ENCODE measurements at places on chromosomes 1 and 21.

- H3K27me3 ChIP-seq: no peaks in the 10 kb centered on the region
- DNase-seq: no peak
- H3K27ac ChIP-seq: no peak overlapping the region
- H3K36me3 ChIP-seq: no peaks in the 10 kb centered on the region
- H3K4me3 ChIP-seq: no peak overlapping the region
Measured at GRCh38 chr1:162218546-162218945, 149.1 kb downstream of the NOS1AP start.

DNA sequence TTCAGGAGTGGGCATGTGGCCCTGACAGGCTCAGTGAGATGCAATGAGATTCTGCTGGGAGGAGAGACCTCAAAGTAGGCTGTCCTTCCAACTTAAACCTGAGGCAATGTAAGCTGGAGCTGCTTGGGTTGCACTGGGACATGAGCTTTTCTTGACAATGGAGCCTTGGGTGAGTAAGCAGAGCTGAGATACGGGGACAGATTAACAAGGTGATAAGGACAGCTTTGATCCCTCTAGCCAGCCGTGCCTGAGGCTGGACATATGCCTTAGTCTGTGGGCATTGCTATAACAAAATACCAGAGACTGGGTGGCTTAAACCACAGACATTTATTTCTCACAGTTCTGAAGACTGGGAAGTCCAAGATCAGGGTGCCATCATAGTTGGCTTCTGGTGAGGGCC is 18.3 kb upstream of the NGF start:
- no peak for DNase-seq
- H3K27ac ChIP-seq: no peak overlapping the region
- no peaks in the 10 kb centered on the region for H3K4me1 ChIP-seq
- H3K4me3 ChIP-seq: no peak overlapping the region
- H3K27me3 ChIP-seq: no peaks in the 10 kb centered on the region
- no peaks in the 10 kb centered on the region for H3K36me3 ChIP-seq

DNA sequence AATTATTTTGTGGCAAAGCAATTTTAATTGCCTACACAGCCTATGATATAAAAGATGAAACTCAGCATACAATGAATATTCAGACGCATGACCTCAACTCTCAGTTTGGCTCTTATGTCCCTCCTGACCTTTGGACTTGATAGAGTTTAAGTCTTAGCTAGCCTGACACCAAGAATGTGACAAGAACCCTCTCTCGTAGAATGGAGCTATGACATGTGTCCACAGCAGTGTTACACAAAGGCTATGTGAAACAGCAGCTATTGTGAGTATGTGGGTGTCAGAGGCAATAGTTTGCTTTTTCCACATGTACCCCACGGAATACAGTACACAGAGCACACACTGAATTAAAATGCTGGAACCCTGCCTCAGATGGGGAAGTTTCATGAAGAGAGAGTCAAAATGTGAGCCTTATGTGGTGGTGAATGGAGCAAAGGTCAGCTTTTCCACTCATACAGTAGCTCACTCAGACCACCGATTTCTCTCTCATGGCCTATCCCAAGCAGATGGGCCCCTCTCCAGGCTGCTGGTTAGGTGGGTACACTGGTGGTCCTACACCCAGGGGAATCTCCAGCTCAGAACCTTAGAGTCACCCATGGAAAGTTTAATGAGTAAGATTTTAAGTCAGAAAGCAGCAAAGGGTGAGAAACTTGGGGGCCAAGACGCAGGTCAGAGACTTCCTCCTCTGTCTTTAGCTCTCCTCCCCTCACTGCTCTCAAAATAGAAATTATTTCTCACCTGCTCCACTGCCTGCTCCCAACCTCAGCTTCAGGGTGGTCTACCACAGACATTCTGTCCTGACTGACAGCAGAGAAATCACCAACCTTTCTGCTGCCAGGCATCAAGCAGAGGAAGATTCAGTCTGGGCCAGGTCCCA is 10.1 kb upstream of the XCL2 start:
- no peak for DNase-seq
- H3K27ac ChIP-seq: no peak overlapping the region
- H3K36me3 ChIP-seq: no peaks in the 10 kb centered on the region
- H3K27me3 ChIP-seq: no peaks in the 10 kb centered on the region

DNA sequence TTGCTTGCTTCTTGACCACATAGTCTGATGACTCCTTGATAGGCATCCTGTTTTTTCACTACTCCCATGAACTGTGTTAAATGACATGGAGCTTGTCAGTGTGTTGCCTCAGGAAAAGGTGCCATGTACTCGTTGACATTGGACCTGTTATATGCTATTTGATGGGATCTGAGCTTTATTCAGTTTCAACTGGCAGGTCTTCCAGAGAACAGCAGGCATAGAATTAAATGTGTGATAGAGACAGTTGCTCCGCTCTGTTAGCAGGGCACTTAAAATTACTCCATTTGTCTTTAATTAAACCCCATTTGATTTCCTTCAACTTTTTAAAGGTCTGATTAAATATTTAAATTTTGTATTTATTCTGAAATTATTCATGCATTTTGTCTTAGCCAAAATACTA is 189.7 kb upstream of the ADGRL4 start:
- no peaks in the 10 kb centered on the region for H3K36me3 ChIP-seq
- DNase-seq: no peak
- no peak overlapping the region for H3K27ac ChIP-seq
- no peak overlapping the region for H3K4me3 ChIP-seq
- no peaks in the 10 kb centered on the region for H3K27me3 ChIP-seq
- H3K4me1 ChIP-seq: no peaks in the 10 kb centered on the region

GRCh38 chr1:170700842-170701615 is 37.1 kb downstream of the PRRX1 start:
- DNase-seq: no peak
- peaks cover 25% of the 10 kb centered on the region for H3K4me1 ChIP-seq
- peak overlapping the region; percentile 78 for H3K27ac ChIP-seq

GRCh38 chr1:181531951-181532600 is 48.8 kb downstream of the CACNA1E start:
- H3K4me3 ChIP-seq: no peak overlapping the region
- H3K36me3 ChIP-seq: no peaks in the 10 kb centered on the region
- no peaks in the 10 kb centered on the region for H3K27me3 ChIP-seq

- H3K4me1 ChIP-seq: no peaks in the 10 kb centered on the region
- H3K4me3 ChIP-seq: no peak overlapping the region
- no peaks in the 10 kb centered on the region for H3K27me3 ChIP-seq
- no peak for DNase-seq
- no peaks in the 10 kb centered on the region for H3K36me3 ChIP-seq
Measured at GRCh38 chr1:214678386-214678785, 75.4 kb downstream of the CENPF start.

GRCh38 chr1:5660141-5660935 is 331.9 kb downstream of the NPHP4 start:
- H3K4me3 ChIP-seq: no peak overlapping the region
- peaks cover 5% of the 10 kb centered on the region for H3K27me3 ChIP-seq
- H3K4me1 ChIP-seq: no peaks in the 10 kb centered on the region

- H3K36me3 ChIP-seq: no peaks in the 10 kb centered on the region
- peaks cover 12% of the 10 kb centered on the region for H3K27me3 ChIP-seq
- peaks cover 7% of the 10 kb centered on the region for H3K4me1 ChIP-seq
- H3K27ac ChIP-seq: no peak overlapping the region
- no peak overlapping the region for H3K4me3 ChIP-seq
Measured at GRCh38 chr1:14698314-14698713, 99.8 kb downstream of the KAZN start.

GRCh38 chr21:41610042-41610839 is 102.3 kb upstream of the TMPRSS2 start:
- H3K4me1 ChIP-seq: peaks cover 35% of the 10 kb centered on the region
- no peak overlapping the region for H3K4me3 ChIP-seq
- no peaks in the 10 kb centered on the region for H3K36me3 ChIP-seq
- H3K27me3 ChIP-seq: peaks cover 5% of the 10 kb centered on the region
- DNase-seq: peak; percentile 61

- H3K4me1 ChIP-seq: no peaks in the 10 kb centered on the region
- DNase-seq: no peak
- H3K27me3 ChIP-seq: no peaks in the 10 kb centered on the region
- H3K27ac ChIP-seq: no peak overlapping the region
Measured at GRCh38 chr1:248791010-248791409, 34.7 kb downstream of the SH3BP5L start.

DNA sequence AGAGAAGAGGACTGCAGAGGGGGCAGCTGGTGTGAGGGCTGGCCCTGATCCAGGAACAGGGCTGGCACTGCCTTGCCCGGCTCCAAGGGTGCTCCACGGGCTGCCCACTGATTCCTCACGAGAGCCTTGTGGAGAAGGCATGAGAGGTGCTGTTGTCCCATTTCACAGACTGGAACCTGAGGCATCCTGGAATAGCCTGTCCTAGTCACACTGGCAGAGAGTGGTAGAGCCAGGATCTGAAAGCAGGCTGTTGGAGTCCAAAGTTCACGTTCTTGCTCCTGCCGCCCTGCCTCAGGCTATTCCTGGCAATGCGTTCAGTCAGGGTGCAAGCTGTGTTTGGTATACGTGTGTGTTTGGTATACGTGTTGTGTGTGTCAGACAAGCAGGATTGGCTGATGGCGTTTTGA is 1.8 kb downstream of the RER1 start:
- H3K4me1 ChIP-seq: peaks cover 24% of the 10 kb centered on the region
- no peak overlapping the region for H3K27ac ChIP-seq
- H3K27me3 ChIP-seq: no peaks in the 10 kb centered on the region
- no peak overlapping the region for H3K4me3 ChIP-seq
- no peak for DNase-seq

DNA sequence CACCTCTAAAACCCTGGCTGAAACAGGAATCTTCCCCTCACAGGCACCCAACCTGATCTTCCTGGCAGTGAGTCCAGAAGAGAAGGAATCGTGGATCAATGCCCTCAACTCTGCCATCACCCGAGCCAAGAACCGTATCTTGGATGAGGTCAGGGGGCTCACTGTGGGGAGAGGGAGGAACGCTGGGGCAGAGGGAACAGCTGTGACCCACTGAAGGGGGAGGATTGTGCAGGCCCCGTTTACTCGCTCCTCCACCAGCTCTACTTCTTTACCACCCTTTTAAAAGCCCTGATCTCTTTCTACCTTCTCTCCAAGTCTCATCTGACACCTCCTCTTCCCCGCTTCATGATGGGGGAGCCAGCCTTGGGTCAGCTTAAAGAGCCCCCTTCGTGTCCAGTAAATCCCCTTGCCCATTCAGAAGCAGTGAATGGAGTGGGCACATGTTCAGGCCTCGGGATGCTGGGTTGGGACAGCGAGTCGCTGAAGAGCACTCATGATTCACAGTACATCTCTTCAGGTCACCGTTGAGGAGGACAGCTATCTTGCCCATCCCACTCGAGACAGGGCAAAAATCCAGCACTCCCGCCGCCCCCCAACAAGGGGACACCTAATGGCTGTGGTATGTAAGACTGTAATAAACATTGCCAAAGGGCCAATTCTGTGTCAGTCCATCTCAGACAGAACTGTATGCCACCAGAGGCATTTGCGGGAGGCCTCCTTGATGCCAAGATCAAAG is 7.3 kb downstream of the PLEKHO1 start:
- peaks cover 82% of the 10 kb centered on the region for H3K36me3 ChIP-seq
- no peaks in the 10 kb centered on the region for H3K27me3 ChIP-seq
- H3K4me1 ChIP-seq: peaks cover 16% of the 10 kb centered on the region

- peak overlapping the region; percentile 80 for H3K27ac ChIP-seq
- H3K4me3 ChIP-seq: no peak overlapping the region
- peaks cover 15% of the 10 kb centered on the region for H3K4me1 ChIP-seq
- no peaks in the 10 kb centered on the region for H3K36me3 ChIP-seq
- DNase-seq: peak; percentile 68
- H3K27me3 ChIP-seq: no peaks in the 10 kb centered on the region
Measured at GRCh38 chr1:8889103-8889846, 10.8 kb upstream of the ENO1 start.

- H3K27ac ChIP-seq: no peak overlapping the region
- no peaks in the 10 kb centered on the region for H3K36me3 ChIP-seq
- H3K27me3 ChIP-seq: no peaks in the 10 kb centered on the region
- no peak overlapping the region for H3K4me3 ChIP-seq
- DNase-seq: no peak
Measured at GRCh38 chr1:65817891-65818290, 25.2 kb downstream of the PDE4B start.

DNA sequence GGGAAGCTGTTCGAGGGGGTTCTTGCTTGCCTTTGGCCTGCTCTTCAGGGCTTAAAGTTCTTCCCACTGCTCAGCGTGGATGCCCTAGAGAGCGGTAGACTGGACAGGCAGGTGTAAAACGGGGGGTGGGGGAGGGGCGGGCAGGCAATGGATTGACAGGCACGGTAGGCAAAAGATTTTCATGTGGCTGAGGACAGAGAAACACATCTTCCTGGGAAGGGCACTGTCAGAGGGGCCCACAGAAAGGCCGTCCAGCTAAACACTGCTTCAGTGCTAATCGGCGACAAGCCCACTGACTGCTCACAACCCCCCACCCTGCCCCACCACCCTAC is 412 bp downstream of the ABCA4 start:
- H3K27ac ChIP-seq: no peak overlapping the region
- no peak overlapping the region for H3K4me3 ChIP-seq
- DNase-seq: no peak
- peaks cover 48% of the 10 kb centered on the region for H3K4me1 ChIP-seq
- no peaks in the 10 kb centered on the region for H3K36me3 ChIP-seq

DNA sequence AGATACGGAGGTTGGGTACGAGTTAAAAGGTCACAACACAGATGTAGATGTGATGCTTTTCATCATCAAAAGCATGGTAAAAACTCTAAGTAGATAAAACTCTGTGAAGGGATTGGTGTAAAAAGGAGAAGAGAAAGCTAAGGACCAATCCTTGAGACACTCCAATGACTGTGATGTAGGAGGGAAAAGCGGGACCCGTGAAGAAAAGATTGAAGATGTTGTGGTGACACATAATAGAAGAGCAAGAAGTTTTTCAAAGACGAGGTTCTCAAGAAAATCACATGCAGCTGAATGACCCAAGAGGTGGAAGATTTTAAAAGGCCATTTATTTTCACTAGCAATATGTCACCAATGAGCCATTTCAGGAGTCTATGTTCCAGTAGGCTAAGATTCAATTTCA is 179.5 kb downstream of the MRPL39 start:
- H3K27me3 ChIP-seq: no peaks in the 10 kb centered on the region
- DNase-seq: no peak
- no peak overlapping the region for H3K4me3 ChIP-seq
- no peaks in the 10 kb centered on the region for H3K4me1 ChIP-seq
- no peak overlapping the region for H3K27ac ChIP-seq
- H3K36me3 ChIP-seq: no peaks in the 10 kb centered on the region

All from muscle of leg (tissue), 16 donors.